Spinal cord (tissue), 10 donors: ENCODE measurements at places on chromosomes 6 and 20.
A peak's percentile ranks its signal among the peaks of the same experiment; 100 is the strongest.

GRCh38 chr6:1947922-1948321 is 297.5 kb downstream of the GMDS start:
- DNase-seq, result no peak

GRCh38 chr6:27591699-27592480 is 119.0 kb upstream of the ZNF184 start:
- no peak for DNase-seq

DNA sequence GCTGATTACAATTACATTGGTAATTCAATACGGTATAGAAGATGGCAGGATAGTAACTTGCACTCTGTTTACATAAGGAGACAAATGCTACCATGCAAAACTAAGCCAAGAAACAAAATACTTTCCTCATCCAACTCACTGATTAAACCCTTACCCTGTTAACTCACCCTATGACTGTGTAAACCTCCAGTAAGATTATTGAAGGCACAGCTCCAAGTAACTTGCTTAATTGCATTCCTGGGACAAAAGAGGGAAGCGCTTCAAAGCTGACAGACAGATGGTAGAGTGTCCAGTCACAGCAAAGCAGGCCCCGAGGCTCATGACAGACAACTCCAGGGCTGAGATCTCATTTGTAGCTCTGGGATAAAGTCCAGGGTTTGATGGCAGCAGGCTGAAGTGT is 6.9 kb upstream of the KIF16B start:
- peak; percentile 79 for DNase-seq

DNA sequence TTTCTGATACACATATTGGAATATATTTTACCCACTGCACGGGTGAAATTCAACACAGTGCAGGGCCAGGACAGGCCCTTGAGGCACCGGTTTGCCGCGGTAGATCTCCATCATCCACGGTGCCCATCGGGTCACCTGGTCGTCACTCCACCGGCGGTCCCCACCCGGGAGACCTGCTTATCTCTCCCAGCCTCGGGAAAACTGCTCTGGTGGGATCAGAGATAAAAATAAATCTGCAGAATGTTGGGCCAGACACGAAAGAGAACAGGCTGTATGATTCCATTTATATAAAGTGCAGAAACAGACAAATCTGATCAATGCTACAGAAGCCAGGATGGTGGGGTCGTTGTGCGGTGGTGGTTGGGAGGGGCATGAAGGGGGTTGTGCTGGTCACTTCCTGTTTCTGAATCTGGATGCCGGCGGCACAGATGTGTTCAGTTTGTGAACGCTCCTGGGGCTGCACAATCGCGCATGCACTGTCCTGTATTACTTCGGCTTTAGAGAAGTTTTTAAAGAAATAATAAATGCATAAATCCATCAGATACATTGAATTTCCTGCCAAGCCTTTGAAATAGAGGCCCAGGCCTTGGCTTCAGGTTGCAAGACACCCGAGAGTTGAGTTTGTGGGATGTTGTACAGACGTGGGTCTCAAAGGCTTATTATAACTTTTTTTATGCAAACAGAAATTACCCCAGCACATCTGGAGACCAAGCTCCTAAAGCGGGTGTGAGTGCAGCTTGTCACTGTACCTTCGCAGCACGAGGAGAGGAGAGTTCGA is 54.3 kb downstream of the ANKRD60 start:
- no peak for DNase-seq

DNA sequence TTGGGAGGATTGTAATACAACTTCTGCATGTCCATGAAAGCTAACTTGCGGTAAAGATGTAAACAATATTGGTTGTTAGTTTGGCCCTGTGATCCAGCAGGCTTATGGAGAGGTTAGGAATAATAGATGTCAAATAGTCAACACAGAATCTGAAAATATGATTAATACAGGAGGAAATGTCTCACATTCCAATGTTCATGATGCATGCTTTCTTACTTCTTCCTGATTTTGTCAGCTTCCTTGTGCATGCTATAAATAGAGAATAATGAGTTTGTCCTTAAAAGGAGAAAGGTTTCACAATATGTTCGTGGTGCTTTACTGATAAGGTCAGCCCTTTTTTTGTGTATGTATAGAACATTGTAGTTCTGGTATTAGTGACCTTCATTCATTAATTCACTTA is 136.7 kb downstream of the MMUT start:
- no peak for DNase-seq

DNA sequence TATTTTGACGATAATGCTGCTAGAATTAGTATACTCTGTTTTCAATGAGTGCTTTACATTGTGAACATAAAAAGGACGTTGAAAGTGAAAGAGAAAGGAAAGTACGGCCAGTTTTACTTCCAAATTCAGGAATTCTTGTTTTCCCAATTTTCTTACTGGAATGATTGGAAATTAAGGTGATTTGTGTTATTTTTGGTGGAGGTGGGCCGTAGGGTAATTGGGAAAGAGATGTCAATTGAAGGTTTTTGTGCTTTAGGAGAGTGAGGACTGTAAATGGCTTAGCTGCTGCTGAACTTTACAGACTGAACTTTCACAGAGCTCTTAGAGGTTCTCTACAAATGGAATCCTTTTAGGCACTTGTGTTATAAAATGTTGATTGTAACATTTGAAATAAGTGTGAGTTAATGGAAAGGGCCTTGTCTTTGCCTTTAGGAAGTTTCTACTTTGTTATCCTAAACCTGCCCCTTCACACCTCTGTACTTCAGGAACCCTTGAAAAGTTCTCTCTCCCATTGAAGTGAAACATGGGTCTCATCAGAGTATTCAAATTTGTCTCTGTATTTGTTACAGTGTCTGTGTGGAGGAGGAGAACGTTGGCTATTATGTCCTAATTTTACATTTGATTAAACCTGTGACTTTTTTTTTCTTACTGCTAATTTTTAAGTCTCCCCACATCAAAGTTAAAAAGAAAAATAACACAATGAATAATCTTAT is 256.4 kb downstream of the ARID1B start:
- DNase-seq, result no peak

GRCh38 chr20:13739731-13740649 is 44.7 kb downstream of the ESF1 start:
- DNase-seq, result no peak

DNA sequence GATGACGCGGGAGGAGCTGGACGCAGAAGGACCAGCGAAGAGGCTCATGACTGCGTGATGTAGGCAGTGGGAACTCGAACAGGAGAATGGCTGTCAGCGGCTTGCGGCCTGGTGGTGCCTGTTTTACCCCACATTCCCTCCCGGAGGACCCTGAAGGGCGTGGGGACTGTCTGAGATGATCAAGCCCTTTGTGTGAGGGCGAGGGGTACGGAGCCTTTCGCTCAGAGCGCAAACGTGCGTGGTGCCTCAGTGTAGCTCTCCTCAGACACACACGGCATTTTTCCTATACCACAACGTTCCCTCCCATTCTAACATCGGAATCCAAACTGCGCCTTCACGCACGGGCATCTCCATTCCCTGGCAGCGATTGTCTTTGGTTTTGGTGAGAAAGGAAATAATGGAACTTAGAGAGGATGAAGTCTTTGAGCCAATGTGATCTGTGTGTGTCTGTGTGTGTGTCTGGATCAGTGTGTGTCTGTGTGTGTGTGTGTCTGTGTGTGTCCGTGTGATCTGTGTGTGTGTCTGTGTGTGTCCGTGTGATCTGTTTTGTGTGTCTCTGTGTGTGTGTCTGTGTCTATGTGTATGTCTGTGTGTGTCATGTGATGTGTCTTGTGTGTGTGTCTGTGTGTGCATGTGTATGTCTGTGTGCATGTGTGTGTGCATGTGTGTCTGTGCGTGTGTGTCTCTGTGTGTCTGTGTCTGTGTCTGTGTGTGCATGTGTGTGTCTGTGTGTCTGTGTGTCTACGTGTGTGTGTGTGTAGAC is 5.3 kb downstream of the PTK6 start:
- DNase-seq, result no peak

DNA sequence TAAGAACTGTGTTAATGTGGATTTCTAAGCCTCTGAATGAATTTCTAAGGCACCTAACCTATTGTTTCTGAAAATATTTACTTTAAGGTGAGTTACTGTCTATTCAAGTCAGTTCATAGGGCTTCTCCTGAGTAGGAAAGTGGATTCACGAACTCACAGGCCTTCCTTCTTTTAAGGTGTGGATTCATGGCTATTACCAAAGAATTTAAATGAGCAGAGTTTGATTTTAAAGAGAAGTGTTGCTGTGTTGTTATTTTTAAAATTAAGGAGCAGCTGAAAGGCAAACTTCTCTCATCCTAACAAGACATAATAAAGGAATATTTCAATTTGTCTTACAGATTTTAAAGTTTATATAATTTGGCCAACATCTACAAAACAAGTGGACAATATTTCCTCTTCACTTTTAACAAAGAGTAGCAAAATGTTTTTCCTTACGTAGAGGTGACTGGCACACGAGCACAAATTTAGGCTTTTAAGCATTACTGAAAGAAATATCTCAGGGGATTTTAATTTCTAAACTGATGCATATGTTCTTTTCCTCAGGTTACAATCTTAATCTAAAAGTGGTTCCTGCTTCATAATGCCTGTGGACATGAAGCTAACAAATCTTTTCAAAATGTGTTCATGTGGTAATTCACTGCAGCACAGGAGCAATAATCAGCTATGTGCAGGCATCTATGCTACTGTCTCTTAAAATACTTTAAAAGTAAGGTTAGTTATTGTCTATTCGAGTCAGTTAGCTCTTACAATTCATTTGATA is 602 bp upstream of the TSPYL4 start:
- peak; percentile 57 for DNase-seq

- no peak for DNase-seq
Observed at GRCh38 chr20:41306061-41306727, 11.3 kb downstream of the ZHX3 start.

DNA sequence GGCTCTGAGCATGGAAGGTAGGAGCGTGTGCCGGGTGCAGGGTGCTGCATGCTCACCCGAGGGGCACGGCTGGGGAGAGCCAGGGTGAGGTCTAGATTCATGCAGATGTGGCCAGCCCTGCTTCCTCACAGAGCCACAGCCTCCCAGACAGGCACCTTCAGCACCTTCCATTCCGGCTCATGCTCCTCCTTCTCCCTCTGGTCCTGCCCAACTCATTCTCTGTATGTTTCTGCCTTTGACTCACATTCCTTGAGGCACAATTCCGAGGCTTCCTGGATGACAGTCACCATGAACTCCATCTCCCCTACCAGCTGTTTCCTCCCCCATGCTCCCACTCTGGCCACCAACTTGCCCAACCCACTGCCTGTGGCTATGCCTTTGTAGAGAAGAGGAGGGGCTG is 35.4 kb downstream of the DACT2 start:
- DNase-seq, result no peak

GRCh38 chr6:95785785-95786184 is 208.4 kb downstream of the MANEA start:
- DNase-seq, result no peak

GRCh38 chr6:25939593-25939992 is 9.1 kb upstream of the SLC17A2 start:
- no peak for DNase-seq

GRCh38 chr6:24080711-24081110 is 45.3 kb upstream of the NRSN1 start:
- no peak for DNase-seq

DNA sequence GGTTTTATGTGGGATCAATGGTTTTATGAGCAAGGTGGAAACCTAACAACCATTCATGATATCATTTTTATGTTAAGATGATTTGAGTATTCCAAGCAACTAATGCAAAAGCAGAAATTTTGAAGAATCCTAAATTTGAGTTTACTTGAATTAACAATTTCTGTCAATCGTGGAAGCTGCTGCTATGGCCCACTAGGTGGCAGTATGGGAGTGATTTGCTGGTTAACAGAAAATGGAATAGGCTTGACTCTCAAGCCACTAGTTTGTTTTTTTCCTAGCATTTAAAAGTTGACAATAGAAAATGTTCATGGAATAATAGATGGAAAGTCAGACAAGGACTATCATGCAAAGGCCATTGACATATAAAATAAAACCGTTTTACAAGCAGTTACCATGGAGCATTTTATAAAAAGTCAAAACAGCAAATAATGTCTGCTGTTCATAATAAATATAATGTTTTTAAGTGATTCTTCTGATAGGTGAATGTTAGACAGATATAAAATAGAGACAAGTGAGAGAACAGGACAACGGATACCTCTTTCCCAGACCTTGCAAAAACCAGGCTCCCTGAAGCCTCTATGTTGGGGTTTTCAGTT is 43.0 kb upstream of the TMEM200A start:
- DNase-seq, result peak; percentile 54

- no peak for DNase-seq
Observed at GRCh38 chr20:35731862-35732643, 10.0 kb downstream of the RBM39 start.

DNA sequence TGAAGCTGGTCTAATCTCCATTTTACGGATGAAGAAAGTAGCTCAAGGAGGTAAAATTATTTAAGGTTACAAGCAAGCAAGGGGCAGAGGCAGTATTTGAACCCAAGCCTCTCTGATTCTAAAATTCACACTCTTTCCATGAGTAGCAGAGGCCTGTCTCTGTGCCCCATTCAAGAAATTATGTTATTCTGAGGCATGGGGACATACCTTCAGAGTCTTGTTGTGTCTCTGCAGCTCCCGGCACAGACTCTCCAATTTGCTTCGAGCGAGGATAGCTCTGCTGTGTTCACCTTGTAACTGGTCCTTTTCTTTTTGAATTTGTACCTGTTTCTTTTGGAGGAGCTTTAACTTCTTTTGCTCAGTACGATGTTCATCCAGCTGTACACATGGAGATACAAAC is 21.5 kb downstream of the TXLNB start:
- no peak for DNase-seq

GRCh38 chr6:85078058-85078457 is 313.7 kb upstream of the TBX18 start:
- DNase-seq, result no peak

DNA sequence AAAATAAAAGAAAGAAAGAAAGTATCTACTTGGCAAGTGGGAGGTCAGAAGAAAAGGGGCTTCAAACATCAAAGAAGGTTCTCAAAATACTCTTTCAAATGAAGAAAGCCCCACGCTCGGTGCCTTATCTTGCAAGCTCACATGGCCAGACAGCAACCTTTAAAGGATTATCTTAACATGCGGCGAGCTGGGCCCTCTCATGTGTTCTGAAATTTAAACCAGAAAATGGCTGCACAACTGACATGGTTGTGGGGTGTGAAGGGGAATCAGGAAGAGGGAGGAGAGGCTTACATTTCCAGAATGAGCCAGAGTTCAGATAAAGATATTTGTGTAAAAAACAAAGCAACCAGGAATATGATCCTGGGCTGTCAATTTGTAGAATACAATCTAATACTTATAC is 363.1 kb downstream of the PRKN start:
- no peak for DNase-seq

DNA sequence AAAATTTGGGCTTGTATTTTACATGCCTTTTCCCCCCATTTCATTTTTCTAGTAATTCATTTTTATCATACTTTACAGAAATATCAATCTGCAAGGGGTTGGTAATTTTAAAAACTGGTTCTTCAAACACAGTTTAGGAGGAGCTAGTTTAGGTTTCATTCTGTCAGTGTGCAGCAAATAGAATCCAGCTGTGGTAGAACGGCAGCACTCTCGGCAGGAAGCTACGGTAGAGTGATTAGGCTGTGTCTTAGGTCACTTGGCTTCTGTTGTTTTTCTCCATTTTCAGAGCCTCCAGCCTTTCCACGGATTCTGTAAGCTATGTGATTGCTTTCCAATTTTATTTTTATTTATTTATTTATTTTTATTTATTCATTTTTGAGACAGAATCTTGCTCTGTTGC is 32.7 kb downstream of the TLDC2 start:
- DNase-seq, result peak; percentile 26
